Activated gamma-delta T cell treated with anti-CD3 and anti-CD28 coated beads, Interleukin-2, amount 50 U/mL, for 16 hours (primary cell): ENCODE measurements at places on chromosomes 11 and 22.

- DNase-seq, result no peak
Measured at GRCh38 chr11:33867996-33868646, 23.8 kb downstream of the LMO2 start.

GRCh38 chr11:20162824-20163782 is 2.8 kb upstream of the DBX1 start:
- no peak for DNase-seq

DNA sequence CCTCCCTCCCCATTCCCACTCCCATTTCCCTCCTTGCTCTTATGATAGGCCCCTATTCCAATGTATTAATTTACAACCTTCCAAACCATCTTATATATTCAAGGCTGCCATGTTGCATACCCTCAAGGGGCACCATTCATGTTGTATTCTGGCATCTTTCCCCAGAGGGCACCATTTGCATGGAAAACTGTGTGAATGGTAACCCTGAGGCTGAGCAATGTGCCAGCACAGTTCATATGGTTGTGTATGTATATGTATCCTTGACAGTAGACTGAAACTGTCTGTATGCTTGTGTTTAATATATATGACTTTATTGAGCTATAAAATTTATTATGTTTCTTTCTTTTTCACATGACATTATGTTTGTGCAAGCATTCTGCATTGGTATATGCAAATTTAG is 7.3 kb downstream of the RASSF10 start:
- no peak for DNase-seq

- no peak for DNase-seq
Measured at GRCh38 chr11:11864803-11865202, 23.0 kb downstream of the USP47 start.

GRCh38 chr11:67700548-67701262 is 26.3 kb upstream of the ALDH3B2 start:
- DNase-seq, result no peak

GRCh38 chr22:47853750-47854149 is 1091.3 kb downstream of the TBC1D22A start:
- DNase-seq, result no peak

DNA sequence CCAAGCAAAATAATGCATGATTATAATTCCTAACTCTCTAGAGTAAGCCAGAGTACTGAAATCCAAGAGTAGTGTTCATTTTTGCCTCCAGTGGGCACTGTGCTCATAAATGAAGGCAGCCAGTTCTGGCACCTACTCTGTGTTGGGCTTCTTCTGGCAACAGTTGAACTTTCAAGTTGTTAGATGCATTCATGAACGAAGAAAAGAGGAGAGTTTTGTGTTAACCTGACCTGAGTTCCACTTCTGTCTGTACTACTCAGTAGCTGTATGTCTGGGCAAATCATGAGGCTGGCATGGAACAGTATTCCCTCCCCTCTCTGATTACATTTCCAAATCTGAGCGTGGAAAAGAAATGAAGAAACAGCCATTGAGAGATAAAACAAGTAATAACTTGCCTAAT is 20.3 kb upstream of the TENM4 start:
- no peak for DNase-seq

GRCh38 chr22:37631448-37632173 is 7.9 kb upstream of the SH3BP1 start:
- DNase-seq, result no peak

DNA sequence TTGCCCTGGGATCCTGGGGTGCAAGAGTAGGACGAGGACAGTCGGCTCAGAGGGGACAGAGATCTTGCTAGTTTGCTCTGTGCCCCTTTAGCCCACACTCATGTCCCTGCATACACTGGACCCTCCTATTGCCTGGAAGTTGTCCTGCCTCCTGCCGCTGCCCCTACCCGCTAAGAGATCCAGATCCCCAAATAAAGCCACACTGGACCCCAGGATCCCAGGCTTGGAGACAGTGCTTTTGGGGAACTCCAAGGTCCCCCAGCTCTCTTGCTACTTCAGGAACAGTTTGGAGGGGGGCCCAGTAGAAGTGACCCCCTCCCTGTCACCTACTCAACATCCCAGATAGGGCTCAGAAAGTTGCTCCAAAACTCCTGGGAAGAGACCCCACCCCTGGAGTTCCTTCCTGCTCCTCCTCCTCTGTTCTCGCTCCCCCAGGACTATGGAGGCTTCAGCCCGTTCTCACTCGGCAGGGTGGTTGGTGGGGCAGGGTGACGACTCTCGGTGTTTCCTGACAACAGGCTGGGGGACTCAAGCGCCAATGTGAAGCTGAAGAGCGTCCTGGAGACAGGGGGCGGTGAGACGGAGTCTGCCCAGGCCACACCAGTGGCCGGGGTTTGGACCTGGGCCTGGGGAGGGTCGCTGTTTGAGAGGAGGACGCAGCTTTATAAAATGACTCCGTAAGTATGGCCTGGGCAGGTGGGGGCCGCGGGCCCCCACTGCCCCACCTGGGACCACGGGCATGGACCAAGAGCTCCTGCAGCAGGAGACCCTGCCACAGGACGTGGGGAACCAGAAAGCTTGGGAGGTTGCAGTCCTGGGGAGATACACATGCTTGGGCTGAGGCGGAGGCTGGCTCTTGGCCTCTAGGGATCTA is 19.2 kb upstream of the TUB start:
- DNase-seq, result no peak

- no peak for DNase-seq
Measured at GRCh38 chr11:105023003-105023402, at the start of gene CASP5. Gene CASP5 (minus strand): TSS chr11:105023168. CDS start chr11:105023136, 32 bp downstream.

DNA sequence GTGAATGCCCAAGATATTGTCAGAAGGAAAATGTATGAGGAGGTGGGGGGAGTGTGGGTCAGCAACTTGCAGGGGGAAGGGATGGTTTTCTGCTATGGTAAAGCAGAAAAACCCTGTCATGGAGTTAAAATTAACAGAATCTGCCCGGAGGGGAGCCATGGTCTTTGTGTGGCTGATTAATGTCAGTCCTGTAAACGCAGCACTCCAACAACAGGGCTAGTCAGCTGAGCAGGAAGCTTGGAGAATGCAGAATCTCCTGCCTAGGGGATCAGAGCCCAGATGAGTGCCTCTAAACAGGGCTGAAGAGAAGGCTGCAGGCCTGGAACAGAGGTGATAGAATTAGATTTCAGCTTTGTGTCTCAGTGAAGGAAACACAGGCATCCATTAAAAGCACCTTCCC is 140.9 kb upstream of the MTNR1B start:
- no peak for DNase-seq

DNA sequence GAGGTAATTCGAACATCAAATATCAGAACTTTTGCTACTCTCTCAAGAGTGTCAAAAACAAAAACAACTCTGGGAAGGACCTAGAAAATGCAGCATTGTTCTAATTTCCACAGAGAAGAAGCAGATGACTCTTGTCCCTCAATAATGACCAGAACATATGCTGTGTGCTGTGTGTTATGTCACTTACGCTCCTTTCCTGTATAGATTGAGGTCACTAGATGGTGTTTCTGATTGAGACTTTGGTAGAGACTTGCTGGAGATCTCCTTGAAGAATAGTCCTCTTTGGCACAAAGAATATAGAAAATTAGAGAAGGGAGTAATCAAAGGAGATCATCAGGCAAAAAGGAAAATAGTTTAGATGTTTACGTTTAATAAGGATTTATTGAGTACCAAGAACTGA is 2.3 kb upstream of the SIK3 start:
- no peak for DNase-seq

- no peak for DNase-seq
Measured at GRCh38 chr11:45896422-45896984, 10.6 kb downstream of the FREY1 start.

DNA sequence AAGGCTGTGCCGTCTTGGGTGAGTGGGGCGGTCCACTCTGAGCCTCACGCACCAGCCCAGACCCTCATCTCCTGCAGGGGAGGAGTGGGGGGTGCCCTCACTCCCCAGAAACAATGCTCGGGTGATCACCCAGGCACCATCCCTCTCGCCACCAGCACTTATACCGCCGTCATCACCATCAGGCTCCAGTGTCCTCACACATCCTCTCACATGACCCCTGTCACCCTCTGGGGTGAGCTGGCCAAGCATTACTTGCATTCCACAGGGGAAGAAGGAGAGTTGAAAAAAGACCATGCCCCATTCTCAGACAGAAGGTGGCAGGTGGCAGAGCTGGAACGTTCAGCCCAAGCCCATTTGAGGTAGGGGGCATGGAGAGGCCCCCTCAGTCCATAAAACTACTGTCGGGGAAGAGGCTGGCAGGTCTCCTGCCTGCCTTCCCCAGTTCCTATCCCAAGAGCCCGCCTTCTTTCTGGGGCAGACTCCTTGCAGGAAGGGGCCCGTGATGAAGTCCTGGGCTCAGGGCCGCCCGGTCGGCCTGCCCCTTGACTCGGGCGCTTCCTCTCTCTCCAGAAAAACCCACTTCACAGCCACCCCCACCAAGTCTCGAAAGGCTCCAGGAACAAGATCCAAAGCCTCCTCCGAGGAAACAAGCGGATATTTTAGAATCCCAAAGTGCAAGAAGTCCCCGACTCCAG is 153.3 kb downstream of the DSCAML1 start:
- no peak for DNase-seq

GRCh38 chr22:43293655-43294392 is 49.3 kb downstream of the SCUBE1 start:
- DNase-seq, result no peak

GRCh38 chr11:46686886-46687795 is 13.3 kb downstream of the ARHGAP1 start:
- no peak for DNase-seq

DNA sequence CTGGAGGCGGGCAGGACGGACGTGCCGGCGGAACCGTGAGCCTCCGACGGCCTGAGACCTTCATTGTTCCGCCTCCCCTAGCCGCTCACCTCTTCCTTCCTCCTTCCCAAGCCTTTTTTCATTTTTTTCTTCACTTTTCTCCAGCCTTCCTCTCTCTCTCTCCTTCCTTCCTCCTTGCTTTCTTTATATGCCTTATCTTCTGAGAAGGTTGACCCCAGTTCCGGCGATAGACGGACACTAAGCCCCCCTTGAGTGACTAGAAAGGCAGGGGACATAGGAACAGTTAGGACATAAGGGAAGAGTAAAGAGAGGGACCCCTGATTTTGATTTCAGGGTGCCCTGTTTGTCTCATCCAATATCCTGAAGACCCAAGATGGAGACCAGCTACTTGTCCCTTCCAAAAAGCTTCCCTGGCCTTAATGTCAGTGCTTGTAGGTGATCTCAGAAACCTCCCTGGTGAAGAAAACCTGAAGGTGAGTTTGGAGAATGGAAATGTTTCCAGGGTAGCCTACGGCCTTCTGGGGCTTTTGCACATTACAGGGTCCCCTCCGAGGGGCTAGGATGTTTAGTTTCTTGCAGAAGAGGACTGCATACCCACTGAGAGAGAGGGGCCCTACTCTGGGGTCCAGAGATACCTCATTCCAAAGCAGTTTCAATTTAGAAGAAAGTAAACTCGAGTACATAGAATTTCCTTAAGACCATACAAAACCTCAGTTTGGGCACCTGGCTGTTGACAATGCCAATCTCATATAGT is 3.5 kb downstream of the ADM start:
- DNase-seq, result no peak

DNA sequence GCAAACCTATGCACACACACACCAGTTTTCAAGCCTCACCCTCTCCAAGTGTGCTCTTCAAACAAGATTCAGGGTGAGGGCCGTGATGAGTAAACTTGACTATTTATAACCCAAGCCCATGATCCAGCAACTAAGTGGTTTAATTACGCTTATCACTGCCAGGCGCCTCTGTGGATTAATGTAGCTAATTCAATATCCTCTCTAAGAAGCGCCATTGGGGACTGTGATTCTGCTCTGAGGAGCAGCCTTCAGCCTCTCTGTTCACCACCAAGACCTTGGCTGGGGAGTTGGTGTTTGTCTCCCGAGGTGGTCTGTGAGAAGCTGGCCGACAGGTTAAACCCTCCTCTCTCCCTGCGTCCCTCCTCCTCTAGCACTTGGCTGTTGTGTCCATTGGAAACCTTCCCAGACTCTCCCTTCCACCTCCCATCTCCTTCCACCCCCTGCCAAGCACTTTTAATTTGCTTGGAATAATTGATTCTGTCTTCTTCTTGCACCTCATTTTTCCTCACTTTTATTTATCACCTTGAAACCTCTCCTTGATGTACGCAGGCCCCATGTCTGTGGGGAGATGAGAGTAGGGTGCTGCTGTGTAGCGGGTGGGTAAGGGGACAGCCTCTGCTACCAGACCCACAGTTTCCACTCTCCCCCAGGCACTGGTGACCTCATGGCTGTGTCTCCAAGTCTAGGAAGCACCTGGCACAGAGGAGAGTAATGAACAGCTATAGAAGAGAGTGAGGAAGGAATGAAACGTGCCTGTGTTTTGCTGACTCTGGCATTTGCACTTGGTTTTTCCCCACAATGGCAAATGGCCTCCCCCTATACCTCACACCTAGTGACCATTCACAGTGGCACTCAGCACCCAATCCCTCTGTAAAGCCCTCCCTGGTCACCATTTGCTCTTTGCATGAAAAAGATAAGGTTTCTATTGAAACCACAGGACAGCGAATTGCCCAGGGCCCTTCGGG is 236.6 kb downstream of the GRIK4 start:
- no peak for DNase-seq

- no peak for DNase-seq
Measured at GRCh38 chr11:69943066-69943465, 123.8 kb upstream of the FGF3 start.
